GM12864 (cell line): ENCODE measurements at places on chromosomes 11 and 22.

DNA sequence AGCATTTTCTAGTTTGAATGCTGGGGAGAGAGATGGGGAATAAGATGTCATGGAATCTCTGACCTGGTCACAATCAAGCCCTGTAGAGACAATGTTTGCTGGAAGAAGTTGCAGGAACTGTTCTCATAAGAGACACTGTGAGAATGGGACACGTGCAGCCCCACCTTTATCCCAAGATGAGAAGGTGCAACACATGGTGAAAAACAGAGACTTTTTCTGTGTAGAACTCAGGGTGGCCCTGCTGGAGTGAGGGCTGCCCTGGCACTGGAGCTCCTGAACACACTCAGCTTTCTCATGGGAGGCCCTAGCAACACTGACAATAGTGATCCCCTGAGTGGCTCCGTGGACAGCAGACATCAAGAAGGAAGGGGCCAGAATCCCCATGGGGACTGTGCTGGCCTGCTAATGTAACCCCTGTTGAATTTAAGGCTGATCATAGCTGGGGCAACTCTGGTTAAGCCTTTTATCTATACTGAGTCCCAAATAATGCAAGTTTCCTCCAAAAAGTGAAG, 106.6 kb downstream of the ME3 start:
- DNase-seq: no peak

DNA sequence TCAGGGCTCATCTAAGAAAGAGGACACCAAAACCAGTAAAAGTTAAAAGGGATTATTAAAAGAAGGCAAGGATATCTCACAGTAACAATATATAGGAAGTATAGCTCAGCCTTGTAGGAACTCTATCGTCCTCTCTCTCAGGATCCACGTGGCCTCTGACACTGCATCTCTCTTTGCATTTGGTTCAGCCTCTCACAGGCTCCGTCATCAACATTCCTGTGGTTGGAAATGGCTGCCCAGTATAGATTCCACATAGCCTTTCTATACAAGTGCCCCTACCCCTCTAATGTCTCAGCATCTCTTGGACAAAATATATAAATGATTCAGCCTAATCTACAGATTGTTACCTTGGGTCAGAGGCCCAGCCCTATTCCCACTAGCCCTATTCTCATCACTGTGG, 101.3 kb upstream of the DBX1 start:
- DNase-seq: no peak

DNA sequence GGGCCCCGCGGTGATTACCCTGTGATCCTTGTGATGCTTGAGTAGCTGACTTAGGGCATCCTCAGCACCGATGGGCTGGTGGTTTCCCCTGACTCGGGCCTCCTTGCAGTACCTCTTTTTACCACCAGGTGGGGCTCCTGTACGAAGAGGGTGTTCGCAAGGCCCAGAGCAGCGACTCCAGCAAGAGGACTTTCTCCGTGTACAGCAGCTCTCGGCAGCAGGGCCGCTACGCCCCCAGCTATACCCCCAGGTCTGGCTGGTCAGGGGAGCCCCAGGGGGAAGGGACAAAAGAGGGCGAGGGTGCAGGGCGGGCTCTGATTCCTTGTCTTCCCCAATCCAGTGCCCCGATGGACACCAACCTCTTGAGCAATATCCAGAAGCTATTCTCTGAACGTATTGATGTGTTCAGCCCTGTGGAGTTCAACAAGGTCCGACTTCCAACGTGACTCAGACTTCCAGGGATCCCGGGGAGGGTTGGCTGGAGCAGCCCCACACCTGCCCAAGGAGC, 1.3 kb upstream of the TM7SF2 start:
- peak; percentile 61 for DNase-seq

DNA sequence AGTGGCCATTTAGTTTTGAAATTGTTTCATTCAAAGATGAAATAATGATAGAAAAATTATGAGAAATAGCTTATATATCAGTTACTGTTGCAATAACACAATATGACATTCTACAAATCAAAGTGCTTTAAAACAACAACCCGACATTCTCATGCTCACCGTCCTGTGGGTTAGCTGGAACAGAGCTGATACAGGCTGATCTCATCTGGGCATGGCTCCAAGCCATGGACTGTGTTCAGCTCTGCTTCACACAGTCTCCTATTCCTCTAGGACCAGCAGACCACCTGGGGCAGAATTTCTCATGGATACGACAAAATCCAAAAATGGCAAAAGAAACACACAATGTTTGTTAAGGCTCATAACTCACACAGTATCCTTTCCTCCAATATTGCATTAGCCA, 178.6 kb downstream of the CNTN5 start:
- DNase-seq: no peak

GRCh38 chr11:63673579-63673978, 2.4 kb upstream of the ATL3 start:
- DNase-seq: no peak

- no peak for DNase-seq
Observed at GRCh38 chr11:131042041-131042390, 125.7 kb upstream of the SNX19 start.

DNA sequence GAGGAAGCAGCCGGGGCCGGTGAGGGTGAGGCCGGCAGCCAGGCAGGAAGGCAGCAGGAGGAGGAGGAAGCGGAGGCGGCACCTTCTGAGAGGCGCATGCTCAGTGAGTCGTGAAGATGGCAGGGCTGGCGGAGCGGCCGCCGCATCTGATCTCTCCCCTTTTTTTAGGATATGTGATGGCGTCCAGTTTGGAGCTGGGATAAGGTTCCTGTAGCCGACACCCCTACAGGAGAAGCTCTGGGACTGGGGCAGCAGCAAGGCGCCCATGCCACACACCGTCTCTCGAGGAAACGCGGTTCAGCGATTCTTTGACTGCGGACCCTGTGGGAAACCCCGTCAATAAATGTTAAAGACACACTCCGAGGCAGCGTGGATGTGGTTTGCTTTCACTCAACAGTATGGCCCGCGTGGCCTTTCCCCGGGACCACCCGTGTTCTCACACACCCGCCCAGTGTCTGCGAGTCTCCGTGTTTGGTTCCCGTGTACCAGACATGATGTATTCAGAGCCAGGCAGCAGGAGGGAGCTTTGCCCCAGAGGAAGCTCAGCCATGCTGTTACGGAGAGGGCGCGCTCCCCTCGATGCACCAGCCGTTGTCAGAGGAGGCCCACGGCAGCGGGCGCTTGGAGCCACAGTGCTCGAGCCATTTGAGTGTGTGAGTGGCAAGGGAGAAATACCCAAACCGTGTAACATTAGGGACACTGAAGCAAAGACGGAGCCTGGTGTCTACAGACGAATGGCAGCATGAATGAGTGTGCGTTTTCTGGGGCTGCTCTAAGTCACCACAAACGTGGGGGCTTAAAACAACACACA, 27.7 kb upstream of the PARVB start:
- peak; percentile 37 for DNase-seq

DNA sequence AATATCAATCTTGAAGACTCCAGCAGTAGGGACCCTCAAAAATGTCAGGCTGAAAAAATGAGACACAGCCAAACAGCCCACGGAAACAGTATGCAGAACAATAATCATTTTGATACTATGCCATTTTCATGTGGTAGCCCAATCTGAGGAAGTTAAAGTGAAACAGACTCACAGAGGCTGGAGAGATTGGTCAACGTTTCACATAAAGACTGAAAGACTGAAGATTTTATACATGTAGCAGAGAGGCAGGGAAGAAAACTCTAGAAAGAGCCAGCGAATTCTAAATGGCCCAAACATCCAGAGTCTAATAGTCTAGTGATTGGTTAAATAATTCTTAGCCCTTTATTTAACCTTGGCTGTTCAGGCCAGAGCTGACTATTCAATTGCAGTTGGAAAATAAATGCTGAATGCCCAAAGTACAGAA, 49.4 kb downstream of the MAML2 start:
- DNase-seq: peak; percentile 13

DNA sequence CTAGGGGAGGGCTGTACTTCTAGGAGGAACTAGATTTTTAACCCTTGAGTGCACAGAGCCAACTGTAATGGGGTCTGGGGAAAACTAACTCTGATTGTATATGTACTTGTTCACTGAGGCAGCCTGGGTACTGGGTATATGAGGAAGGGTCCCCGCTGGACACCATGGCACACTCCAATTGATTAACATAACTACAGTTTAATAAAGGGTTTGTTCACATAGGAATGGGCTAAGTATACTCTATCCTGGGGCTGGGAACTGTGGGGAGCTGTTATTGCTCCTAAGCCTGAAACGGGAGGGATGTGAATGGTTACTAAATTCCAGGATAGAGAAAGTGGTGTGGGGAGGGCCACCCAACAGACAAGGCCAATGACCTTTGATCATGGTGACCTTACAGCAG, 67.6 kb downstream of the PARVA start:
- DNase-seq: no peak

DNA sequence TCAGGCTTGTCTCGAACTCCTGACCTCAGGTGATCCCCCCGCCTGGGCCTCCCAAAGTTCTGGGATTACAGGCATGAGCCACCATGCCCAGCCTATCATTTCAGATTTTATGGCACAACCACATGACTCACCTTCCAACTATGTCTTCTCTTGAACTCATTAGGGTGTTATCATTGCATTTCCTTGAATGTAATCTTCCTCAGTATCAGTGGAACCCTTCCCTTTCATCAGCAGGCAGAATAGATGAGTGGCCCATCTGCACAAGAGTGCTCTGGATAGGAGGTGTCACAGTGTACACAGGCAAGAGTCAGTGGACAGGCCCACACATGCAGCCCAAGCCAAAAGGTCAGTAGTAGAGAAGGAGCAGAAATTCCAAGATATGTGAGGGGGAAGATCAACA, 29.1 kb upstream of the AQP11 start:
- DNase-seq: no peak

DNA sequence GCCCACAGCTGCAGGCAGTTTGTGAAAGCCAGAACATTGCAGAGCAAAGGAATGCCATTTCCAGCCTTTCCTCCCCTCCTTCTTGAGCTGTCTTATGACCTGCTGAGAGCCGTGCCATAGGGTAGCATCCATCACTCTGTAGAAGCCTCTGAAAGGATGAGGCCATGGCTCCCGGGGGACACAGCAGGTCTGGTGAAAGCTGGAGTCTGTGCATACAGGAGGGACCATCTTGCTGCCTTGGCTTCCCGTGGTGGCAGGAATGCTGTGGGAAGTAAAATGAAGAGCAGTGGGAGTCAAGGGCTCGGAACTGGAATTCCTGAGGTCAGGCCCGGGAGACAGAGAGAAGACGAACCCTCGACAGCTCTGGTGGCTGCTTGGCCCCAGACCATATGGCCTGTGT, 30.9 kb downstream of the ANO1 start:
- no peak for DNase-seq

GRCh38 chr22:50656122-50657070, 16.2 kb upstream of the SHANK3 start:
- no peak for DNase-seq

GRCh38 chr11:102154806-102155205, 44.6 kb downstream of the YAP1 start:
- no peak for DNase-seq

GRCh38 chr11:65491614-65492386, 7.0 kb upstream of the MALAT1 start:
- DNase-seq: no peak

DNA sequence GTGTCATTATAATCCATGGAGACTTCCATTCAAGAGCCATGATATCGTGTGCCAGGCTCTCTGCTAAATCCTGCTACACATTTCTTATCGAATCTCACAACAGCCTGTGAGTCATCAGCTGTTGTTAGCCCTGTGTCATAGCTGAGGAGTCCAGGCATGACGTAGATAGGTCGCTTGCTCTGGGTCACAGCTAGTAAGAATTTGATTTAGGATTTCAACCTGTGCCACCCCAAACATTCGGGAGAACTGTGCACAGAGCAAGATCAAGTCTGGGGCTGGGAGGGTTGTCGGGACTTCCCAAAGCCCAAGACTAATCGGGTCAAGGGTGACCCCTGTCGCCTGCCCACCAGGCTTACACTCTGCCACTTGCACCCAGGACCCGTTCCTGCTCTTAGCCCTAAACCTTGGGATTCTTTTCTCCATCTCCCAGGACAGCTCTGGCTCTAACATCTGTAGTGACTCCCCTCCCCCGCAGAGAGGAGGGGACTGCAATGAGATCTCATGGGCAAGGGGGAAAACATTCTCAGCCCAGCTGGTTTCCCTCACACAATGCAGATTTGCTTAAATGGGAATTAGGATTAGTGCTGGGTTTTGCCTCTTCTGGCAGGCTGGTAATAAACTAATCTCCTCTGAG, 34.3 kb downstream of the TSPAN18 start:
- DNase-seq: no peak

DNA sequence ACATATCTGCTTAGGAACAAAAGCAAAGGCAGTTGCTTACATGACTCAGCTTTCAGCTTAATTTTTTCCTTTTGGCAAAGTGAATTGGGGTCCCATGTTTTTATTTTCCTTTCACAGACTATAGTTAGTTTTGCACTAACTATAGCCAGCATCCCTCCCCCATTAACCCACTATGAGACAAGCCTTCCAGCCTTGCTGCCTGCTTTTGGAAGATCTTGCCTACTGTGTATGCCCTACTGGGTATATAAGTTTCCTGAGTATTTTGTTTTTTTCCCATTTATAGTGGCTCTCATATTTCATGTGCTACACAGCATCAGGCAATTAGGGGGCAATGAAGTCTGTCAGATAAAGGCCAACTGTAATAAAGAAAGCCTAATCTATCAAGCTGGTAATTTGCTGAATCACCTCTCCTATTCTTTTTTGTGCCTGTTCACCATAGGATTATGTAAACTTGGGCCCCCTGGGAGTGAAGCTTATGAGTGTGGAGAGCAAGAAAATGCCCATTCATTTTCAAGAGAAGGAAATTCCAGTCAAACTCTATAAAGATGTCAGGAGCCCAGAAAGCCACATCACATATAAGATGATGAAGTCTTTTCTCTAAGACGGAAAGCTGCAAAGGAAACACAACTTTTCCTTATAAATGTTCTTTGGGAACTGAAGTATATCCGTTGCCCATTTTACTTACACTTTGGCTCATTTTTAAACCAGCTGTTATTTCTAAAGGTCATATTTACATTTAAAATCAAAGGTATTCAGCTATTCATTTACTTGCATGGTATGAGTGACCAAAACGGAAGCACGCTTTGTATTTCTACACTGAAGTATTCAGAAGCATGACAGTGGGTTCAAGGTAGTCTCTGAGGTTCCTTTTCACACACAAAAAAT, 64.0 kb downstream of the CCDC83 start:
- DNase-seq: no peak

DNA sequence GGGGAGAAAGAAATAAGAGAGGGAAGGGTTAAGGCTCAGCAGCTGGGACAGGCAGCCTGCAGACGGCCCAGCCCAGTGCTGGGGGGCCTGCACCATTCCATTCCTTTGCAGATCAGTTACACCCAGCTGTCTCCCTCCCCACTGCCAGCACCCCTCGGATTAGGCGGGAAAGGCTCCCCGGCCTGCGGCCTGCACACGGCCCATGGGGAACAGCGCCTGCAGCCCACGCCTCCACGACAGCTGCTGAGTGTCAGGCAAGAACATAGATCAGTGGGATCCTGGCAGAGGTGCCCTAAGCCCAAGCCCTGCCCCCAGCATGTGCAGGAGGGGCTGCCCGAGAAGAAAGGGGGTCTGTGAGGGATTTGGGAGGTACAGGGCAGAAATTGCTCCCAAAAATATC, 65.8 kb upstream of the MYOD1 start:
- DNase-seq: no peak
